ENCODE measurements at places on chromosomes 16 and 17.

- DNase-seq: no peak
Measured at GRCh38 chr16:54454616-54455015, 168.0 kb upstream of the IRX3 start.

GRCh38 chr16:48499923-48500381 is 110.0 kb downstream of the N4BP1 start:
- DNase-seq: no peak

GRCh38 chr17:69560987-69561441 is 146.5 kb downstream of the MAP2K6 start:
- DNase-seq: no peak

- DNase-seq: no peak
Measured at GRCh38 chr17:75406222-75406615, 741 bp upstream of the GRB2 start.

- DNase-seq: no peak
Measured at GRCh38 chr17:33642002-33642401, 348.9 kb upstream of the ASIC2 start.
